ENCODE measurements at places on chromosomes 2 and 18. TPM values are rescaled to one million over a fixed set of nuclear protein-coding genes. Genes with fewer than 3 reads are reported as not detected.

DNA sequence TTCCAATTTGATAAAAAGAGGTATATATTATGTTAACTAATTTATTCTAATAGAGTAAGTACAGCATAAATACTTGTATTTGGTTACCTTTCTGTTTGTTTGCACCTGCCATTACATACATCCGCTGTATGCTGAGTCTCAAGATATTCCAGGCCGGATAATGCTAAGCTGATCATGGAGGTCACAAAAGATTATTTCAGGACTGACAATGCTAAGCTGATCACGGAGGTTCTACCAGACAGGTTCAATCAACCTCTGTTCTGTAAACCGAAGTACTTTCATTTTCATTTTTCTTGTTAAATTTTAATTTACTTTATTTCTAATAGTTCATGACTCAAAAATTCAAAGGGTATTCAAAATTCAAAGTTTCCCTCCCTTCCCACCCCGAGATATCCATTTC, 31.1 kb downstream of the PNO1 start:
- H3K4me3 ChIP-seq = no peak overlapping the region
- H3K4me1 ChIP-seq = peaks cover 22% of the 10 kb centered on the region
- no peaks in the 10 kb centered on the region for H3K27me3 ChIP-seq
- no peak for DNase-seq
- H3K36me3 ChIP-seq = peaks cover 20% of the 10 kb centered on the region
- H3K27ac ChIP-seq = peak overlapping the region; percentile 19

DNA sequence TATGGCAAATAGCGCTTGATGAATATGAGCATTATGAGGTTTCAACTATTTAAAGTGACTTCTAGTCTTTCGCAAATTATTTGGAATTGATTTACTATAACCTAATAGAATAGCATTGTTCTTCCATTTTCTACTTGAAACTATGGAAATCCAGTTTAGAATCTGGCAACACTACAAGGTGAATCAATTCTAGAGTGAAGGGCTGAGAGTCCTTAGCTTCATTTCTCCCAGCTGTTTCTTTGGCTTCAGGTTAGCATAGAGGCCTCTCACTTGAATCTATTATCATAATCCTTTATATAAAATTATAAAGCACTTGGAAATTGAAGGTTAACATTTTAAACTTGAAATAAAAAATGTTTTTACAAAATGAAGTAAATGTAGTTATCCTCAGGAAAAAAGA, 318.8 kb downstream of the CCDC85A start:
- no peaks in the 10 kb centered on the region for H3K27me3 ChIP-seq
- no peak overlapping the region for H3K4me3 ChIP-seq
- H3K27ac ChIP-seq = no peak overlapping the region

DNA sequence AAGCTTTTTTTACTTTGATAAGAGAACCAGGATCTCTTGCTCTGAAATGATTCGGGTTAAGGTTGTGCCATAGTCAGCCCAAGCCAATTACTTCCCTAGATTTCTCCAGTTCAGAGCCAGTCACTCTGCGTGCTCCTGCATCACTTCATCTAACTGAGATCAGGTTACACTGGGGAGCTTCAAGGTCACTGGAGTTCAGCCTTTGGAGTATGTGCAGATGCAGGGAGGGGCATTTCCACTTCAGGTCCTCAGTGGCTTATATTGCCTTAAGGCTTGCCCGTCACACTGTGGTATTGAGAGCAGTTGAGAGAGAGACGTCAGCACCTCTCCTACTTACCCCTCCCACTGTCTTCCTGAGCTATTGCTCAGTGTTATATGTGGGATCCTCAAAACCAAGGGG, 317.8 kb downstream of the EPHA4 start:
- no peak for DNase-seq
- H3K27me3 ChIP-seq = no peaks in the 10 kb centered on the region
- no peaks in the 10 kb centered on the region for H3K36me3 ChIP-seq
- no peak overlapping the region for H3K4me3 ChIP-seq
- H3K4me1 ChIP-seq = no peaks in the 10 kb centered on the region

The HOXD11 gene
- not detected for total RNA-seq

DNA sequence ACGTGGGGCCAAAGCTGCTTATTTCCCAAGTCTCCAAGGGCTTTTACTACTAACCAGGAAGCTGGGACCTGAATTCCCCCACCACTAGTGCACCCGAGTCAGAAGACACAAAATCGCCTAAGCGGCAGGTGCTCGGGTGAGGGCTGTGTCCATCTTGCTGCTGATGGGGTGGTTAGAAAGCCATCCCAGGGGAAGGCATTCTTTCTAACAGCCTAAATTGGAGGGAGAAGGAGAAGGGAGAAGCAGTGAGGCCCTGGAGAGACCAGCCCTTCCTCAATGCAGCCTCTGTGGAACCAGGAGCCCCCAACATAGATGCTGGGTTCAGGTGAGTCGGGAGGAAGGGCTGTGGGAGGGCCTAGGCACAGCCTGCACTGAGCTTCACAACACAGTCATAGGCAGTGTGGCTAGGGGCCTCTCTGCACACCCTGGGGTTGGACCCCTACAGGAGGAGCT, 1.9 kb upstream of the PROM2 start:
- no peaks in the 10 kb centered on the region for H3K4me1 ChIP-seq
- no peak overlapping the region for H3K27ac ChIP-seq
- no peaks in the 10 kb centered on the region for H3K27me3 ChIP-seq

DNA sequence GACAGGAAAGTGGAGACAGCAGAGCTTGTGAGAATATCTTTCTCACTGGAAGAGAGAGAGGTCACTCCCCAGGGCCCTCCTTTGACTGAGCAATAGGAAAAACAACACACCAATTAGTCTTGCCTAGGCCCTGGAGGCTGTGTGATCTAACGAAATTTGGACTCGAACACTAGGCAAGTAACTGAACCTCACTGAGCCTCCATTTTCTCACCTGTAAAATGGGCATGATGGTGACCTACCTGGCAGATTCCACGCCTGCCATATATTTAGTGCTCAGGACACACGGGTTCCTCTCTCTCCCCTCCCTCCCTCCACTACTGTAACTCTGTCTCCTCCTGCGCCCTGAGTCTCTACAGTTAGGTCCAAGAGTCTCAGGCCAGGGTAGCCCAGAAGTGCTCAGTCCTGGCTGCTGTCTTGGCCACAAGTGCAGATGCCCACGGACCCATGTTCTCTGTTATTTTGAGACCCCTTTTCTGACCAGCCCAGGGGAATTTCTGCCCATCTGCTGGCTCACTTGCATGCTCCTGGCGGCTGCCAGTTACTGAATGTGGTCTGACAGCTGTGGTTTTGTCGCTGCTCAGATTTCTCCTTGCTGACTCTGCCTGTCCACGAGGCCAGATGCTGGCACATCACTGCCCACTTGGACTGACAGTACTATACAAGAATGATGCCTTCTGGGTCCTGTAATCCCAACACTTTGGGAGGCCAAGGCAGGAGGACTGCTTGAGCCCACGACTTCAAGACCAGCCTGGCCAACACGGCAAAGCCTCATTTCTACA, 9.6 kb upstream of the GIGYF2 start:
- no peaks in the 10 kb centered on the region for H3K4me1 ChIP-seq
- no peak for DNase-seq
- H3K27ac ChIP-seq = no peak overlapping the region
- H3K27me3 ChIP-seq = peaks cover 6% of the 10 kb centered on the region
- H3K4me3 ChIP-seq = no peak overlapping the region

The ALK gene
- total RNA-seq = not detected

- no peak overlapping the region for H3K27ac ChIP-seq
- no peaks in the 10 kb centered on the region for H3K4me1 ChIP-seq
- no peak overlapping the region for H3K4me3 ChIP-seq
- H3K36me3 ChIP-seq = no peaks in the 10 kb centered on the region
These were observed 68.4 kb downstream of the LIPG start for GRCh38 chr18:49630246-49630699.

GRCh38 chr2:2703762-2704427, 372.8 kb upstream of the MYT1L start:
- peak overlapping the region; percentile 2 for H3K27ac ChIP-seq
- no peaks in the 10 kb centered on the region for H3K36me3 ChIP-seq
- no peak overlapping the region for H3K4me3 ChIP-seq
- DNase-seq = no peak
- H3K4me1 ChIP-seq = peaks cover 6% of the 10 kb centered on the region
- no peaks in the 10 kb centered on the region for H3K27me3 ChIP-seq

DNA sequence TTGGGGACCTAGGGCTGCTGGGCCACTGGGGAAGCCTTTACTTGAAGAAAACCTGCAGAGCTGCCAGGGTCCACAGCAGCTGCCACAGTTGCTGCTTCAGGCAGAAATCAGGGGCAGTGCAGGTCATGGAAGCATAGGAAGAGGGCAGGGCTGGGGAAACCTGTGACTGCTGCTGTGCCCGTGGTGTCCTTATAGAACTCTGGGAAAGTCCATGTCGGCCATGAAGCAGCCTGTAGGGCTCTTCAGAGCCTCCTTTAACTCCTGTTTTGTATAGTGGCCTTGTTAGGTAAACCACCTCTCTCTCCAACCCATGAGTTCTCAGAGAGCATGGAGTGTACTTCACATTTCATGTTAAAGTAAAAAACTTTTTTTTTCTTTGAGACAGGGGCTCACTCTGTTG, 62.1 kb downstream of the SMAD4 start:
- DNase-seq = no peak
- H3K27ac ChIP-seq = no peak overlapping the region
- H3K4me1 ChIP-seq = no peaks in the 10 kb centered on the region
- no peak overlapping the region for H3K4me3 ChIP-seq

- H3K36me3 ChIP-seq = no peaks in the 10 kb centered on the region
- H3K27ac ChIP-seq = no peak overlapping the region
- DNase-seq = no peak
- no peaks in the 10 kb centered on the region for H3K4me1 ChIP-seq
These were observed 100.0 kb upstream of the PKDCC start for GRCh38 chr2:41947701-41948396.

- H3K4me1 ChIP-seq = no peaks in the 10 kb centered on the region
- no peak for DNase-seq
- H3K27me3 ChIP-seq = peaks cover 4% of the 10 kb centered on the region
- no peaks in the 10 kb centered on the region for H3K36me3 ChIP-seq
- H3K27ac ChIP-seq = no peak overlapping the region
- no peak overlapping the region for H3K4me3 ChIP-seq
These were observed 71.3 kb downstream of the SOWAHC start for GRCh38 chr2:109685453-109685852.

The TMEM169 gene
- 2.6 TPM for total RNA-seq

The DYNAP gene
- total RNA-seq = not detected

The MREG gene
- 9.6 TPM for total RNA-seq

The FHOD3 gene
- not detected for total RNA-seq

DNA sequence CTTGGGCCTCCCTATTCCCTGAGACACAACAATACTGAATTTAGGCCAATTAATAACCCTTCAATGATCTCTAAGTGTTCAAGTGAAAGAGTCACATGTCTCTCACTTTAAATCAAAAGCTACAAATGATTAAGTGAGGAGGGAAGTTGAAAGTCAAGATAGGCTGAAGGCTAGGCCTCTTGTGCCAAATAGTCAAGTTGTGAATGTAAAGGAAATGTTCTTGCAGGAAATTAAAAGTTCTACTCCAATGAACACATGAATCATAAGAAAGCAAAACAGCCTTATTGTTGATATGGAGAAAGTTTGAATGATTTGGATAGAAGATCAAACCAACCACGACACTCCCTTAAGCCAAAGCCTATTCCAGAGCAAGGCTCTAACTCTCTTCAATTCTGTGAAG, 286.9 kb downstream of the MEIS1 start:
- H3K36me3 ChIP-seq = no peaks in the 10 kb centered on the region
- H3K27ac ChIP-seq = no peak overlapping the region
- no peak overlapping the region for H3K4me3 ChIP-seq
- no peaks in the 10 kb centered on the region for H3K27me3 ChIP-seq
- no peaks in the 10 kb centered on the region for H3K4me1 ChIP-seq
- no peak for DNase-seq

The ANKMY1 gene
- 39.5 TPM for total RNA-seq

- no peaks in the 10 kb centered on the region for H3K27me3 ChIP-seq
- no peak for DNase-seq
- H3K36me3 ChIP-seq = no peaks in the 10 kb centered on the region
- H3K27ac ChIP-seq = no peak overlapping the region
- no peak overlapping the region for H3K4me3 ChIP-seq
- H3K4me1 ChIP-seq = no peaks in the 10 kb centered on the region
These were observed 441.3 kb downstream of the RND3 start for GRCh38 chr2:150046211-150046610.

The KIF1A gene
- 0.37 TPM for total RNA-seq

The C2orf74 gene
- total RNA-seq = 7.1 TPM

The TRAF3IP1 gene
- total RNA-seq = 7.9 TPM

GRCh38 chr18:12518326-12518725, 110.6 kb downstream of the PRELID3A start:
- H3K36me3 ChIP-seq = no peaks in the 10 kb centered on the region
- no peak overlapping the region for H3K27ac ChIP-seq
- H3K4me3 ChIP-seq = no peak overlapping the region
- no peak for DNase-seq
- H3K27me3 ChIP-seq = peaks cover 12% of the 10 kb centered on the region

DNA sequence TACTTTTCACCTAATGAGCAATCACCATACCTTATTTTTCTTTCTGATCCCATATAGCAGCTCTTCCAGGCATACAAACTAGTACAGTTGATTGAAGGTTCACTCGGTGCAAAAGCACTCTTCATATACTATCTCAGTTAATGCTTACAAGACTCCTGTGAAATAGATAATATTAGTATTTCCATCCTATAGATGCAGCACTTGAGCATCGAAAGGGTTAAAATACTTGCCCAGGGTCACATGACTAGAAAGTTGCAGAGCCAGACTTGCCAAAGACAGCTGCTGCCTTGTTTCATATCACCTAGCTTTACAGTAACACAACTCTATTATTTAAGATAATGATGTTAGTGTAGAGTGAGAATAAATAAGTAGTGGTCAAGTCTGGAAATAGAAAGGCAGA, 466.0 kb upstream of the TNP1 start:
- DNase-seq = no peak
- H3K4me1 ChIP-seq = no peaks in the 10 kb centered on the region
- H3K27ac ChIP-seq = no peak overlapping the region

GRCh38 chr2:176364273-176364977, 95.2 kb downstream of the MTX2 start:
- no peak overlapping the region for H3K4me3 ChIP-seq
- DNase-seq = no peak
- peaks cover 27% of the 10 kb centered on the region for H3K27me3 ChIP-seq

DNA sequence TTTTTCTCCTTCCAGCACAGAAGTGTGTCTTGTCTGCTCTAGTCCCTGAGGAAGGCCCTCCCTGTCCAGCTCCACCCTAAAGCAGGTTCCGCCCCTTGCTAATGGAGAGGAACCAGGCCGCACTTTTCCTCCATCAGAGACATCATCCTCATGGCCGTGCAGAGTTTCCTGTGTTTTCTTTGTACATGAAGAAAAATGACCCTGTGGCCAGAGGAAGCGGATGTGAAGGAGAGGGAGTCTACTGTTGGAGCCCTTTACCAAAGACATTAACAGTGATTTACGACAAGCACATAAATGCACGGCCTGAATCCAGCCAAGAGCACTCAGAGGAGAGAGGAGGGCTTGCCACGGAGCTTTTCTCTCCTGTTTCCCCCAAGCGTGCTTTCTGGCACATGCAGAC, 109.5 kb downstream of the RNF144A start:
- no peak for DNase-seq
- H3K36me3 ChIP-seq = peaks cover 69% of the 10 kb centered on the region
- no peak overlapping the region for H3K27ac ChIP-seq
- no peak overlapping the region for H3K4me3 ChIP-seq
- H3K27me3 ChIP-seq = no peaks in the 10 kb centered on the region

All from activated CD4-positive, alpha-beta T cell treated with anti-CD3 and anti-CD28 coated beads, Interleukin-2, amount 10 ng/mL, durations not matched to agents 7 days and 5 days (primary cell).